ENCODE measurements at places on chromosomes 6 and 20. TPM values are rescaled to one million over a fixed set of nuclear protein-coding genes. Genes with fewer than 3 reads are reported as not detected.
A peak's percentile ranks its signal among the peaks of the same experiment; 100 is the strongest.

The LINC00237 gene
- total RNA-seq: 3.7 TPM

- DNase-seq: peak; percentile 36
Measured at GRCh38 chr6:43980004-43980795, 147.1 kb downstream of the MRPL14 start.

The CASS4 gene
- not detected for total RNA-seq

DNA sequence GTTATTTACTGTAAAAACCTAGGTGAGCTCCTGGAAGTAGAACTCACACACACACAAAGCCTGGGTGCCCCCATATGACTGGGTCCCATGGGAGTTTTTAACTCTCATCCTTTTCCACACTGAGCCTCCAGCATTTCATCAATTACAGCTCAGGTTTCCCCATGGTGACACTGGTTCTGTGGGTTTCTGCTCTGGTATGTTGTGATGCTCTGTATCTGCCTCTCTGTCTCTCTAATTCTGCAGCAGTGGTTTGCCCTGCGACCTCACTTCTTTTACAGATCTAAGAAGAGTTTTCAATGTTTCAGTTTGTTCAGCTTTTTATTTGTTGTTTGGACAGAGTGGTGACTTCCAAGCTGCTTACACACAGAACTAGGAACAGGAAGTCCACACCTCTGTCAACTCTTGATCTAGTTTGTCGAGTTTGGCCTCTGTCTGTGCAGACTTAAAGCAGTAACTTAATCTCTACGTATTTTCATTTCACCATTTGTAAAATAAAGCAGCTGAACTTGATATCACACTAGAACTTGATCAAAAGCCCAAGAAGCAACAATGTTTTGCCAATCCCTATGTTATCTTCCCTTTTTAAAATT is 554.3 kb downstream of the EPHA7 start:
- peak; percentile 15 for DNase-seq

- peak; percentile 30 for DNase-seq
Measured at GRCh38 chr6:137490006-137490905, 3.9 kb downstream of the OLIG3 start.

DNA sequence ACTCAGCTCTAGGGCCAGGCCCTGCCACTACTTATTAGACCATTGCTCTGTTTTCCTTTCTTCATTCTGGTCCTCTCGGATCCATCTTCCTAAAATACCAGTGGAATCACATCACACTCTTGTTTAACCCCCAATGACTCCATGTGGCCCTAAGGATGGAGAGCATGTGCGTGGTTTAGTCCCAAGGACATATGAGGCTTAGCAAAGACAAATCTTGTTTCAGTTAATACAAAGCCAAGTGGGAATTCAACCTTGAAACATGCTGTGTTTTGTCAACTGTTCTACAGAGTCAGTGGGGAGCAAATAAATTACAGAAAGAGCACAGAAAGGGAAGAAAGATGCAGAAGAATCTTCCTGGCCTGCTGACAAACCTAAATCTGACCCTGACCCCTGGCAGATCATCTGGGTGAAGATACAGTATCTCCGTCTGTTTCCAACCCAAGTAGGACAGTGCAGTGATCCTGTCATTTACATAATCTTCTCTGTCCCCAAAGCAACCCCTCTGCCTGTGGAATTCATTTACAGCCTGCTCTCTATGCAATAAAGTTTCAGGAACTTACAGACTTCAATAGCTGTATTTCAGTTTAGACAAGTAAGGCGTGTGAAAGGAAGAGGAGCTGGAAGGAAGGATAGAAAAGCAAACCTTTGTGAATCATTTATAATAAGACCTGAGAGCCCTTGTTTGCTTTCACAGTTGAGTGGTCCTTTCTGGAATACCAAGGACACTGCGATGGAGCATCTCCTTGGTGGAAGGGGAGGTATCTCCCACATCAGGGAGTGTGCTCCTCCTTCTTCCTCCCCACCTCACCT is 144.0 kb downstream of the THBS2 start:
- no peak for DNase-seq

Data from H7 (cell line).